ENCODE measurements at places on chromosomes 16 and 17. TPM values are rescaled to one million over a fixed set of nuclear protein-coding genes. Genes with fewer than 3 reads are reported as not detected.

Gene GUCY2D
- total RNA-seq = 0.09 TPM

Gene CFAP119
- total RNA-seq = 0.69 TPM

Gene BOLA2
- 24.4 TPM for total RNA-seq

Gene UMOD
- not detected for total RNA-seq

Gene C16orf92
- total RNA-seq = not detected

Gene MT1A
- not detected for total RNA-seq

Gene C17orf100
- total RNA-seq = 0.32 TPM

Gene RAC3
- 5.4 TPM for total RNA-seq

Gene ALDH3A1
- total RNA-seq = 0.43 TPM

Gene LRRC37A
- 1.7 TPM for total RNA-seq

Gene UBB
- 3,737 TPM for total RNA-seq

Gene DRC7
- total RNA-seq = 0.32 TPM

Gene CD300A
- total RNA-seq = not detected

Gene KRT12
- not detected for total RNA-seq

Gene ATAD5
- total RNA-seq = 0.17 TPM

Gene KRTAP4-4
- total RNA-seq = not detected

Gene TP53TG3D
- total RNA-seq = 0.63 TPM

Gene PSMD11
- 67.5 TPM for total RNA-seq

Gene SCARF1
- 0.86 TPM for total RNA-seq

Gene TAT
- not detected for total RNA-seq

Gene AANAT
- total RNA-seq = not detected

Gene DYNLRB2
- total RNA-seq = 0.32 TPM

Gene CSH1
- not detected for total RNA-seq

Gene USB1
- 11.2 TPM for total RNA-seq

Gene PRSS22
- not detected for total RNA-seq

Gene ZPBP2
- total RNA-seq = not detected

Gene TNFSF12
- 7.3 TPM for total RNA-seq

Gene NME1
- 109 TPM for total RNA-seq

Gene CLEC3A
- not detected for total RNA-seq

Gene DPEP1
- 0.26 TPM for total RNA-seq

Gene KCNJ2
- 52.5 TPM for total RNA-seq

Gene NEUROD2
- total RNA-seq = under 0.01 TPM

Gene IL17C
- not detected for total RNA-seq

Gene XAF1
- 42.6 TPM for total RNA-seq

Gene TBX6
- total RNA-seq = 0.16 TPM
